ENCODE measurements at places on chromosomes 16 and 17. TPM values are rescaled to one million over a fixed set of nuclear protein-coding genes. Genes with fewer than 3 reads are reported as not detected.

Gene CCDC92B
- total RNA-seq: not detected

Gene CTRB2
- total RNA-seq: not detected

Gene GPRC5B
- 1.6 TPM for total RNA-seq

Gene SMPD3
- not detected for total RNA-seq
